ENCODE measurements at places on chromosomes 5 and 9.

DNA sequence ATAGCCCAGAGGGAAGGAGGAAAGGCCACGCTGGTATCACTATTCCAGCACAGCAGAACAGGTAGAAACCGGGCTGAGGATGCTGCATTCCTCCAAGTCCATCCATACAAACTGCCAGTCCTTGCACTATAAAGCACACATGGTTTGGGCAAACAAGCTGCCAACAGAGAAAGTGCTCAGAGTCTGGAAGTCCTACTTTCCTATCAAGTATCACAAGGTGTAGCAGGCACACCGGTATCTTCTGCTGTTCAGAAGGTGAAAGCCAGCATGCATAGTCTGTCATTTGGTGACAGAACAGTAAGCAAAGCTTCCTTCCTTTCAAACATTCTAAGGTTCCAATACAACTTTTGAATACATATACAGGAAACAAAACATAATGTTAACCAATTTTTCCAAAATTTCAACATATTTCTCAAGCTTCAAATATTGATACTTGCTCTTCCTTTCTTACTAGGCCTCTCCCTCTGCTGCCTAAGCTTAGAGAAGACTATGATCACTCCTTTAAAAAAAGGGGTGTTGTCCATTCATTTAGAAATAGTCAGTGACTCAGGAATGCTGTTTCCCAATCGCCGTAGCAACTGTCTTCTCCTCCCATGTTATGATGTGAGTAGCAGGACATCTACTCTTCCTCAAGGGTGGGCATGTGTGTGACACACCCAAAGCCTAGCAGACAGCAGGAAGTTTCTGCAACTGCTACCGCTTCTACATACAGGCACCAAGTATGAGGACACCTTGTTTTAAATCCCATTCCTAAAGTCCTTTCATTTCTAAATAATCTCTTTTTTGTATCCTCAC lies 14.7 kb downstream of the DIAPH1 start:
- DNase-seq, result no peak

GRCh38 chr9:134994926-134995791 lies 77.4 kb upstream of the FCN1 start:
- DNase-seq, result no peak

- DNase-seq, result no peak
Observed at GRCh38 chr5:123157791-123158581, 68.9 kb downstream of the PRDM6 start.

- DNase-seq, result no peak
Observed at GRCh38 chr9:105860516-105860915, 166.2 kb downstream of the TMEM38B start.

DNA sequence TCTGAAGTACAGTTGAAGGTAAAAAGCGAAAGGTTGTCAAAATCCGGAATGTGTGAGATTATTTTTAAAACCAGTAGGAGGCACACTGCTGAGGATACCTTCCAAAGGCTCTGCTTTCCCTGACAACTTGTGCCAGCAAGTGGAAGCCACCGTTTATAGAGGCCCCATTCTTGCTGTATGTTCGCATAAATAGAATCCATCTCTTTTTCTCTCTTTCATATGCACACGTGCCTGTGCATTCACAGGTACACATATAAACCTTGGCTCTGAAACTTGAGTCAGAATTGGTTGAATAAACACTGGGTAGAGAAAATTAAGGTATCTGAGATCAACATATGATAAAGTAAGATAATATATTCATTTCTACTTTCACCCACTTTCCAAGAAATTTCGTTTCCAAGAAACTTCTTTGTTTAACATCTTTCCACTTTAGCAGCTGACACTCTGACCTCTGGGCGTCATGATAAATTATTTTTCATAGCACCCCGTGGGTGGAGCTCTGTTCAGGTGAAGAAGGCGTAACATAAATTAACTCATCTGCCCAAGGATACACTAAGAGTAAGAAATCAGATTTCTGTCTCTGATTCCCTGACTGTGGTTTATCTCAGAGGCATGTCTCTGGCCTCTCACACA lies 63.7 kb upstream of the RICTOR start:
- DNase-seq, result peak; percentile 34

DNA sequence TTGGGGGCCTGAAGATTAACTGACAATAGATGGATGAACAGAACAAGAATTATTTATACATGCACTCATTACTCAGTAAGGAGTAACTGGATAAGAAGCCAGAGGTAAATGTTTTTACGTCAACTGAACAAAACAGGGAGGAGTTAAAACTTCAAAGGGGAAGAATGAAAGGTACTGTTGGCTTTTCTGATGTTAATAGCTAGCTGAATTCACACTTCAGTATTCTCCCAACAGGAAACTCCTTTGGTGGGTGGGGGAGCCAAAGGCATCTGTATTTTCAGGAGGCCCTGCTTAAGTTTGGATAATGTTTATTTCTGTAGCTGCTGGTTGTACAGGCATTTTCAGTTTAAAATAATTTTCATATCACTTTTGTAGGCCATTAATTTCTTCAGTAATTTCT lies 23.2 kb upstream of the RFK start:
- DNase-seq, result no peak

GRCh38 chr9:2638871-2639673 lies 17.5 kb downstream of the VLDLR start:
- DNase-seq, result no peak

DNA sequence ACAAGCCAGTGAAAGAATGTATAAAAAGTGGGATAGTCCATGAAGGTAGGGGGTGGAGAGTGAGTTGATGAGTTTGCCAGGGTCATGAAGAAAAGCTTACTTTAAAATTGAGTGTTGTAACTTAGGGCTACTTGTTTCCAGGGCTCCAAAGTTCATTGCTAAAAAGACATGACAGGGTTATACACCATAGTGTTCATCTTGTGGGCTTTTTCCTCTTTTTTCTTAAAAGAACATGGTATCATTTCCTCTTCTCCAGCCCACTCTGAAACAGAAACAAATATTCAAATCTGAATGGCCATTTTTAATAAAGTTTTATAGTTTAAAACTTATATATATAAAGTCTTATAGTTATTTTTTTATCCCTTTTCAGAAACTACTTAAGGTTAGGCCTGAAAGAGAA lies 115.7 kb upstream of the SMC2 start:
- DNase-seq, result no peak

Data from stimulated activated CD8-positive, alpha-beta memory T cell treated with anti-CD3 and anti-CD28 coated beads, Interleukin-7, amount 100 ng/mL, for 4 hours (primary cell).